ENCODE measurements at places on chromosomes 4 and X. TPM values are rescaled to one million over a fixed set of nuclear protein-coding genes. Genes with fewer than 3 reads are reported as not detected.
A peak's percentile ranks its signal among the peaks of the same experiment; 100 is the strongest.

- DNase-seq = no peak
Measured at GRCh38 chr4:3233391-3234071, 15.4 kb upstream of the MSANTD1 start.

GRCh38 chr4:95165926-95166524, 382.7 kb downstream of the UNC5C start:
- peak; percentile 16 for DNase-seq

- no peak for DNase-seq
Measured at GRCh38 chrX:123424546-123424945, 240.5 kb downstream of the GRIA3 start.

- no peak for DNase-seq
Measured at GRCh38 chrX:10138726-10139125, 18.0 kb upstream of the CLCN4 start.

- no peak for DNase-seq
Measured at GRCh38 chrX:24110069-24110468, 39.5 kb upstream of the ZFX start.

- no peak for DNase-seq
Measured at GRCh38 chr4:83247415-83248357, 36.9 kb downstream of the COQ2 start.

GRCh38 chrX:68112321-68112720, 321.0 kb downstream of the OPHN1 start:
- DNase-seq = no peak

DNA sequence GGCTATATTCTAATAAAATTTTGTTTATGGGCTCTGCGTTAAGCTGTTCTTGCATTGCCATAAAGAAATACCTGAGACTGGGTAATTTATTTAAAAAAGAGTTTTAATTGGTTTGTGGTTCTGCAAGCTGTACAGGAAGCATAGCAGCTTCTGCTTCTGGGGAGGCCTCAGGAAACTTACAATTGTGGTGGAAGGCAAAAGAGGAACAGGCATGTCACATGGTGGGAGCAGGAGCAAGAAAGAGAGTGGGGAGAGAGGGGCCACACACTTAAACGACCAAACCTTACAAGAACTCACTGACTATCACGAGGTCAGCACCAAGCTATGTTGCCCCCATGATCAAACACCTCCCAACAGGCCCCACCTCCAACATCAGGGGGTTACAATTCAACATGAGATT, 74.0 kb downstream of the FHDC1 start:
- DNase-seq = no peak

- no peak for DNase-seq
Measured at GRCh38 chr4:175435381-175435783, 376.7 kb downstream of the GPM6A start.

GRCh38 chrX:122500556-122500955, 683.5 kb upstream of the GRIA3 start:
- no peak for DNase-seq

GRCh38 chrX:71081330-71082123, 13.4 kb upstream of the SNX12 start:
- DNase-seq = no peak

GRCh38 chrX:63746278-63746677, 38.7 kb downstream of the ARHGEF9 start:
- DNase-seq = no peak

- no peak for DNase-seq
Measured at GRCh38 chrX:153491351-153491914, 3.3 kb upstream of the BGN start.

GRCh38 chr4:123874063-123874462, 477.5 kb downstream of the SPRY1 start:
- no peak for DNase-seq

- DNase-seq = no peak
Measured at GRCh38 chrX:124619710-124620109, 273.3 kb downstream of the SH2D1A start.

- DNase-seq = no peak
Measured at GRCh38 chr4:165909947-165910346, 36.9 kb downstream of the TLL1 start.

DNA sequence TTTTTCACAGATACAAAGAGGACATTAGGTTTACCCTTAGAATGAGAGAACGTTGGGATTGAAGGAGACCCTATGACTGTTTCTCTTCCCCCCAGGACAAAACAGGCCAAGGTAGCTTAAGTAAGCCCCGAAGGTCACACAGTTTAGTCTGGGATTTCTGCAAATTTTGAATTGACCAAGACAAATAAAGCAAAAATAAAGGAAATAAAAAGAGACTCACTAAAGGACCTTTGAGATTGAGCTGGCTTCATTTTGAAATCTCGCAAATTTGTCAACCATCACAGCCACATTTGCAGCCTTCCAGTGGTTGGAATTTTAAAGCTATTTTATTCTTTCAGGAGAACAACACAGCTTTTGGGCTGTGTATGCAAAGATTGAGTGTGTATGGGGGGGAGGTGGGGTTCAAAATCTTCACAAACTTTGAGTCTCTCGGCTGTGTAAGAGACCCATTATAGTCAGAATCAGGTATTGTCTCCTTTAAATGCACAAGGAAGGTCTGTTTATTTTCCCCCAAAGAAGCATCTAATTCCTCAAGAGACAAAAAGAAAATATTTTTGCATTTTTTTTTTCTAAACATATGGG, 4.2 kb downstream of the TMSB4X start:
- DNase-seq = no peak

DNA sequence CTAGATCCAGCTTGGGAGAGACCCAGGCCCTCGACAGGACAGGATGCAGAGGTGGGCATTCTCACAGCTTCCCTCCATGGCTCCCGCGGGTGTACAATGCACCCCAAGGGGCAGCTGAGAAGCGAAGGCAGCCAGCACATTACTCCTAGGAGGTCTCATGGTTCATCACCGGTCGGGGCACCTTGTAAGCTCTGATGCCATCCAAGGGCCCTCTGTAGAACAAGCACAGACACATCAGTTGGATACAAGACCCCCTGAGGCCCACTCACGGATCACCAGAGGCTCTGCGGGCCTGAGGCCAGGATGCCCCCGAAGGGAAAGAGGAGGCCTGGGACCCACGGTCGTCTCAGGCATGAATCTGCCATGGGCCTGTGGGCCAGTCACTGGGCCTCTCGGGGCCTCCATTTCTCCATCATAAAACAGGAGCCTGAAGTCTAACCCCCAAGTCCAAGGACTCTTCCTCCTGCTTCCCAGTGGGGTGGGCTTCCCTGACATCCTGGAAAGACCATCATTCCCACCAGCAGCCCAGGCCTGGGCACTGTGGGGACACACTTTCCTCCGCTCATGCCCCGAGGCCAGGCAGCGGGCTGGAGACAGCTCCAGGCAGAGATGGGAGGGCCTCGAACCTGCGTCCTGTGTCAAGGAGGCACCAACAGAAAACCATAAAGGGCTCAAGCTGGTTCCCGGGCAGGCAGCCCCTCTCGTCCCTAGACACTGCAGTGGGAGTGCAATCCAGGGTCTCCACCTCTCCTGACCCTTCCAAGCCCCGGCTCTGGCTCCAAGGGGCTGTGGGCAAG, 20.1 kb downstream of the HMX1 start:
- DNase-seq = no peak

DNA sequence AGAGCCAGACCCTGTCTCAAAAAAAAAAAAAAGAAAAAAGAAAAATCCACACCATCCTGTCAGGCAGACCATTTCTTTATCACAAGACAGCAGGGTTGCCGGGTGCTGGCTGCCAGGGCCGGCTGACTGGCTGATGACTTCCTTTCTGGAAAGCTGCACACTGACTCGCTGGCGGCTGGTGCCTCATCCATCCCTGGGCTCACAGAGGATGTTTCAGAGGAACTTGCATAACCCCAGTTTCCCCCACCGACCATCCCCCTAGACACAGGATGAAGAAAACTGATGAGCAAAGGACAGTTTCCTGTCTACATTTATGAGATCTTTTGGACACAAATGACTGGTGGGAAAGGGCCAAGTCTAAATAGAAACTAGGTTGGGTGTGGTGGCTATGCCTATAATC, 14.1 kb downstream of the HPSE start:
- DNase-seq = no peak

- no peak for DNase-seq
Measured at GRCh38 chr4:46441136-46441859, 51.4 kb upstream of the GABRA2 start.

DNA sequence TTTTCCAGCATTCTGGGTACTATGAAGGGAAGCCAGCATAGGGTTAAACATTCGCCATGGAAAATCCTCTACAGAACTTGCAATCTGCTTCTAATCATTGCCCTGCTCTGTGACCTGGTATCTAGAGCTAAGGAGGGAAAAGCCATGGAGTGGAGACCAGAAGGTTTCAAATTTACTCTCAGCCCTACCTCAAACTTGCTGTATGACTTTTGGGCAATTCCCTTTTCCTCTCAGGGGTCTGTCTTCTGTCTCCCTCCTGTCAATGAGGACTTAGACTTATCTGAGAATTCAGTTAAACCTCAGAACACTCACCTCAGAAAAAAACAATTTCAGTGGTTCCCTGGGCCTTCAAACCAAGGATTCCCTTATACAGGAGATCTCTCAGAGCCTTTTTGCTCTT, 29.1 kb downstream of the ARHGEF9 start:
- DNase-seq = no peak

GRCh38 chr4:1045193-1045594, 33.8 kb downstream of the FGFRL1 start:
- DNase-seq = no peak

Gene PCDH7
- not detected for total RNA-seq

Gene RNF212
- total RNA-seq = 3.5 TPM

Gene F9
- not detected for total RNA-seq

Gene CXorf51A
- not detected for total RNA-seq

Gene DEFB131A
- not detected for total RNA-seq

Gene HNRNPH2
- total RNA-seq = 27.8 TPM

Gene HSD17B10
- total RNA-seq = 86.3 TPM

Gene CYBB
- total RNA-seq = 0.06 TPM

Gene SUPT20HL1
- total RNA-seq = 0.21 TPM

Gene USP17L13
- total RNA-seq = not detected

Gene NAAA
- 17.4 TPM for total RNA-seq

Gene HOPX
- total RNA-seq = 21.0 TPM

Gene CPLX1
- 1.9 TPM for total RNA-seq

Gene GASK1B
- total RNA-seq = not detected

Gene FMR1NB
- total RNA-seq = 0.30 TPM

Gene MORF4L2
- 234 TPM for total RNA-seq
